Stimulated activated CD4-positive, alpha-beta T cell treated with anti-CD3 and anti-CD28 coated beads, Interleukin-4, amount 100 ng/mL, for 48 hours (primary cell): ENCODE measurements at places on chromosomes 4 and X.

- no peak for DNase-seq
These were observed 72.3 kb downstream of the PRKG2 start for GRCh38 chr4:81142744-81143143.

DNA sequence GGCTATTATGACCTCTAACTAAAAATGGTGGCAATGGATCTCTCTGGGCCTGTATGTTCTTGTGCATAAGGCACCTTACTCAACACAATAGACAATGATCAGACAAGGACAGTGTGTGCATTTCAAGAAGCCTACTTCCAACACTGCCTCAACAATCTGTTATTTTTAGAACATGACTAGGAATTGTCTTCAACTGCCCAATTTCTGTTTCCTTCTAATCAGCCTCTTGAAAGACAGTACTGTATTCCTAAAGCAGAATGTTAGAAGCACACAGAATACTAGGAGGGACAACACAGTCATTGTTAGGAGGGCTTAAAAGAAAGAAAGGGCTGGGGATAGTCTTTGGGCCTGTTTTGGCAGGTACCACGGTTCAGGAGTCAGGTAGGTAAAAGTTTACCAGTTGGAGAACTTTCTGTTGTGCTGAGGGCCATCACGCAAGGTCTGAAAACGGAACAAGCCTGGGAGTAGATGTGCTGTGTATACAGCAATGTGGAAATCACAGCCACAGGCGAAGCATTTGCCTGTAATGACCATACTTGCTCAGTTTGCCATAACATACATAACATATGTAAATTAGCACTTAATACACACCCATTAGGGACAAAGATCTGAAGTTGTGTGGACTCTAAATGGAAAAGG, 100.8 kb upstream of the ATXN3L start:
- DNase-seq: no peak

- peak; percentile 6 for DNase-seq
These were observed 1865.3 kb upstream of the AGA start for GRCh38 chr4:179307297-179308136.

DNA sequence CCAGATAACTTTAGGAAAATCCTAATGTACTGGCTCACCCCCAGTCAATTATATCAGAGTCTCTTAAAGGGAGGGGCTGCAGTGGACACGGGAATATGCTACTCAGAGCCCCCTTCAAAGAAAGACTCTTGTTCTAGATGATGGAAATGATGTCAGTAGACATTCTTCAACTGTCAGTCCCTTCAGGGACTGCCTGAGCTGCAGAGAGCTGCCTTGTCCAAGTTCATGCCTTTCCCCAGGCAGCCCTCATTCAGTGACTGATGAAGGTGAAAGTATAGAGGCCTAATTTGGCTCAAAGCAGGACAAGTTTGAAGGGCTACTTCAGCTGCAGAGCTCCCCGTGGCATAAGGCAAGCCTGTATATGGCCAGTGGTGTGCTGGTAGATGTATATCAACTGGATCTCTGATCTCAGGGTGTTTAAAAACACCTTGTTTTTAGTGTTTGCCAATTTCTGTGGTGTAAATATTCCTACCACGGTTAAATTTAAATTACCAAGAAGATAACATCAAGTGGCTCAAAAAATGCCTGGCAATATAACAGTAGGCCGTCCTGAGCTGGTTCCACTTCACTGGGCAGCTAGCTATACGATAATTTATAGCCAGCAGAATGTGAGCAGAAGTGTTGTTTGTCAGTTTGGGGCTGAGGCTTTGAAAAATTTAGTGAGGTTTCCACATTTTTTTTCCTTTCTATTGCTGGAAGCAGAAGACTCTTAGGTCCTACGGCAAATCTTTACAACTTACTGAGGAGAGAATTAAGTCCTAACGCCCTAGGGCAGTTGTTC, 748.8 kb upstream of the FTHL17 start:
- DNase-seq: no peak

GRCh38 chr4:152374606-152375285, 161.1 kb downstream of the FBXW7 start:
- DNase-seq: no peak

DNA sequence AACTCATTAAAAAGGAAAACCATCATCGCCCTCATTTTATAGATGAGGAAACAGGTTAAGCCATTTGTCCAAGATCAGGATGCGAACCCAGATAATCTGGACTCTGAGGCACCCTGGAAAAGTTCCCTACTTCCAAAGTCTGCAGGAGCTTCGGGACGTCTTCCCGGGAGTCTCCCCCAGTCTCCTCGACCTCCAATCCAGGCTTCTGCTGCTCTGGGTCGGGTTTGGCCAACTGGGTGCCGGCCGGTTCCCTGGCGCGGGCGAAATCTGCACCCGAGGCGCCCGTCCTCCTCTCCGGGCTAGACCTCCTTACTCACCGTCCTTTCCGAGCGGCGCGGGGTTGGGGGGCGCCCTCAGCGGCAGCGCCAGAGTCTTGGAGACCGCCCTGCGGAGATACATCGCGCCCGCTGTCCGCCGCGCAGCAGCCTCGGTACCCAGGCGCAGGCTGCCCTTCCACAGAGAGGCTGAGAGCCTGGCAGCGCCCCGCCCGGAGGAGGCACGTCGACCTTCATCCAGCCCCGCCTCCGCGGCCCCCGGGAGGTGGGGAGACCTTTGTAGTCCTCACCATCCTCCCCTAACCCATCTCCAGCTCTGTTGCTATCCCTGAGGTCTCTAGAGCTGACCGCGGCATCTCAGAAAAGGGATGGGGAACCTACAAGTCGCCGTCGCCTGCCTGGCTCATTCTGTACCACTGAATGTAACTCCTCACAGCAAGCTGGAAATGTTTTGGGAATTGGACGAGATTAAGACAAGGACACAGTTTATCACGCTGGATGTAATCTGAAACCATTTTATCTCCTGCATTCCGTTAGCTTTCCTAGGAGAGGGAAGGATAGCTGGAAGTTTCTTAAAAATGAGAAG, at the start of gene MGARP:
Gene MGARP (minus strand): TSS at position 466 of the 861 bp plus-strand sequence. CDS start 67 bp downstream, at position 399.
- no peak for DNase-seq

- no peak for DNase-seq
These were observed 34.9 kb upstream of the SLC25A14 start for GRCh38 chrX:130304587-130305368.

DNA sequence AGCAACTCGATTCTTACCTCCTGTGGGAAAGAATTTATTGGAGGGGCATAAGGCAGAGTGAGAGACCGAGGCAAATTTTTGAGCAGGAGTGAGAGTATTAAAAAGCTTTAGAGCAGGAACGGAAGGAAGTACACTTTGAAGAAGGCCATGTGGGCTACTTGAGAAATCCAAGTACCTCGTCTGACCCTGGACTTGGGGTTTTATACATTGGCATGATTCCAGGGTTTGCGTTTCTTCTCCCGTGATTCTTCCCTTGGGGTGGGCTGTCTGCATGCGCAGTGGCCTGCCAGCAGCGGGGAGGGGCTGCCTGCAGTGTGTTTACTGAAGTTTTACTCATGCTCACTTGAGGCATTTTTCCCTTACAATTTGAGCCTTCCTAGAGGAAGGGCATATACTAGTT, 3.4 kb downstream of the GALNT7 start:
- DNase-seq: no peak

DNA sequence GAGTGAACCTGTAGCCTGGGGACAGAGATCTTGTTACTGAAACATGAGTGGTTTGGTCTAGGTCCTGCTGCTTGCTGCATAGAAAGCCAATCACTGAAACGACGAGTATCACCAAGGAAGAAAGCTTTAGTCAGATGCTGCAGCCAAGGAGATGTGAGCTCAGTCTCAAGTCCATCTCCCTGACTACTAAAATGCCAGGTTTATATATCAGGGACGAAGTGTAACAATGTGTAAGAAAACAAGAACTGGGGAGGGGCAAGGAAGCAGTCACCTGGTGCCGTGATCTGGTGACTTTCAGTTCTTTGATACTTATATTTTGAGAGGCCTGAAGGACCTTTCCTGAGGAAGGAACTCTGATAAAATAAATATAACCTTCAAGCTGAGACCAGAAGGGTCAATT, 19.6 kb upstream of the ABRAXAS1 start:
- DNase-seq: no peak

DNA sequence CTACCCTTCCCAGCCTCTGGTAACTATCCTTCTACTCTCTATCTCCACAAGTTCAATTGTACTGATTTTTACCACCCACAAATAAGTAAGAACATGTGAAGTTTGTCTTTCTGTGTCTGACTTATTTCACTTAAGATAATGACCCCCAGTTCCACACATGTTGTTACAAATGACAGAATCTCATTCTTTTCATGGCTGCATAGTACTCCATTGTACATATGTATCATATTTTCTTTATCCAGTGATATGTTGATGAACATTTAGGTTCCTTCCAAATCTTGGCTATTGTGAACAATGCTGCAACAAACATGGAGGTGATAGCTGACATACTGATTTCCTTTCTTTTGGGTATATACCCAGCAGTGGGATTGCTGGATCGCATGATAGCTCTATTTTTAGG, 27.7 kb downstream of the GSX2 start:
- DNase-seq: no peak

DNA sequence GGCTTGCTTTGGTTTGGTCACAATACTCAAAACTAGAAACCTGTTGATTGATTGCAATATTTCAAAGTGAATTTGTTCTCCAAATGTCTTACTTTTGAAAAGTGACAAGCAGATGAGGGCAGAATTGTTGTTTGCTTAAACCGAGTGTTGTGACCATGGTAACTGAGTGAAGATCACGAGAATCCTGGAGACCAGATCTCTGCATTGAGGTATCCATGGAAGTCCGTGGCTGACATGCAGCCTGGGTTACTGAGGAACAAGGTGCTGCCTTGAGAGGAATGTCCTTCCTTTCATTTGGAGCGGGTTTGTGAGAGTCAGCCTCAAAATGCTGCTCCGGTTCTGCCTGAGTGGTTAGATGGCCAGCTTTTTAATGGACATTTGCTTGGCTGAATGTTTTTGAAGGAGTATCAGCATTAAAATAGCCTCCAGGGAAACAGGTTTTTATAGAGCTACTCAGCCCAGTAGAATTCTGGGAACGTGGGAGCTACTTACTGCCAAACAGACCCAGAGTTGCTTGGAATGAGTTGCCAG, 31.3 kb downstream of the NYX start:
- no peak for DNase-seq

- no peak for DNase-seq
These were observed 31.2 kb upstream of the NSUN7 start for GRCh38 chr4:40718586-40718985.
